Activated T-cell treated with anti-CD3 and anti-CD28 coated beads, Interleukin-2, amount 50 U/mL, for 1 hour (primary cell): ENCODE measurements at places on chromosomes 7 and 10.

- DNase-seq: no peak
Observed at GRCh38 chr7:64078699-64078994, 33.4 kb downstream of the ZNF727 start.

DNA sequence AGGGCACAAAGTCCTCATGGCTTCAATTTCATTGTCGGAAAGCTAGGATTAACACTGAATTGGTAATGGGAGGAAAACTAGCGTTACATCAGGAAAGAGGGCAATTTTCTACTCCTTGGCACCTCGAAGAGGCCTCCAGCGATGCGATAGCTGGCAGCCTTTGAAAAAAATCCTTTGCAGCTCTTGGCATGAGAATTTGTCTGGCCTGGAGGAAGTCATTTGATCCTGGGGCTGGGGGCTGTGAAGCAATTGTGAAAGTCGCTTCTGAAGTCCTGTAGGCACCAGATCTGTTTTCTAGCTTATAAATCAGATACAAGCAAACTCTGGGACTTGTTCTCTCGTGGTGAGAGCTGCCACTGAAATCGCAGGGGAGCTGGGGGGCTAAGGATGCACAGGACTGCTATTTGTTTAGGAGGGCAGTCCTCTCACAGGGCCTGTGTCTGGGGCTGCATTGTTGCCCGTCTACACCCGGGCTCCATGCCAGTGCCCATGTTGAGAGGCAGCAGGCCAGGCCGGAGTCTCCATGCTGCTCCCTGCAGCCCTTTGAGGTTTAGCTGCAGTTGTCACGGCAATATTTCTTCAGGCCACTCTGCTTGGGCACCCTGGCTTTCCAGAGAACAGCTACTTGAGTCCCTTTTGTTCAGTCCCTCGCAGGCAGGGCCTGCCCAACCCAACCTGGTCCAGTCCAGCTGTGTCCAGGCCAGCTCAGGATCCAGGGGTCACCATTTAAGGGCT, 206.8 kb upstream of the LYZL1 start:
- no peak for DNase-seq

DNA sequence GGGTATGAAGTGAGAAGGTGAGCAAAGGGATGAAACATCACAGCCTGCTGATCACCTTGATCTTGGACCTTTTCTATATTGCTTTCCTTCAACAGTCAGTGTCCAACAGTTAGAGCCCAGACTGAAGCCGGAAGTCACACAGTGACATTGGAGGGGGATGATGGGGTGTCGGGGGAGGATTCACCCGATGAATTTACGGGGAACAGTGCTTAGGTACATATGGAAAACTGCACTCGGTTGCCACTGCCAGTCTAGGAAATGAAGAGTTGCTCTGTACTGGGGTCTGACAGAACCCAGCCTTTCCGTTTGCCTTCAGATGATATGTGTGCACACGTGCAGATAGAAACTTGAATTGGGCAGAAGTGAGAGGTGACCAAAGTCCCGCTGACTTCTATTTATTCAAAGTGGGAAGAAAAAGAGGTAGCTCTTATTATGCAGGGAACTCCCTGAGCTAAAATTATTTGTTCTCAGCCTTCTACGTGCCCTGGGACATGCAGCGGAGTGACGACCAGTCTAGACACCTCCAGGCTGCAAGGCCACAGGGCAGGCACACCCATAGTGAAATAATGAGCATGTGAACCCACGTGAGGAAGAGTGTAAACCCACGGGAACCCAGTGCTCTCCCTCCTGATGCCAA, 107.2 kb upstream of the INHBA start:
- no peak for DNase-seq

DNA sequence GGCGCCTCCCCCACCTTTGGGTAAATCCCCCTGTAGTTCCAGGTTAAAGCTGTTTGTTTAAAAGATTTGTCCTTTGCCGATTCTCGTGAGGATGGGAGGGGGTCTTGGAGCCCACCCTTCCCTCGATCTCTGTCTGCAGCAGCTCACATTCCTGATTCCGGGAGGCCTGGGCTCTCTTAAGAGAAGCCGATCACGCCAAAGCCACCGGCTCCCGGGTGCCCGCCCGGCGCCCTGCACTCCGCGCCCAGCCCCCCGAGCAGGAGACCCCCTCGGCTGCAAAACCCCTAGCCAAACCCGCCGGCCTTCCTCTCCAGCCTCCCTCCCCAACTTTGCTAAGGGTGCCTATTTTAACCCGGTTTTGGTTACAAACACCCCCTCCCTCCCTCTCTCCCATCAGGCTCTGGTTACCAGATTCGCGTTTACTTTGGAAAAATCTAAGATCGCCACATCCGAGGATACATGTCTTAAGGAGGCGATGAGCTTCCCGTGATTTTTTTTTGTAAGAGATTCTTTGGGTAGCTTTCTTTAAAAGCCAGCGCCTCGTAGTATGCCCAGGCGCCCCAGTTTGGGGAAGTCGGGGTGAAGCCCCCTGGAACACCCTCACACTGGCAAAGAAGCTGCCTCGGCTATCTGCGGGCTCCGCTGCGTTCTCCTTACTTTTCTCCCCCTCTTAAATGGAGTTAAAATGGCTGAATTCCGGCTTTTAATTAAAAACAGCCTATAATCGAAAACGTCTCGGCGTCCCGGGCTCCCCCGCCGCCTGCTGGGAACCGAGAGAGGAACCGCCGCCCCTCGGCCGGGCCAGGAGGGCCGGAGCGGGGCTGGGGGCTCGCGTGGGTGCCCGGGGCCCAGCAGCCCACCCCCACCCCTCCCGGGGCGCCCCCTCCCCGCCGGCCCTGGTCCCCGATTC, 983 bp downstream of the TNRC18 start:
- peak; percentile 39 for DNase-seq

DNA sequence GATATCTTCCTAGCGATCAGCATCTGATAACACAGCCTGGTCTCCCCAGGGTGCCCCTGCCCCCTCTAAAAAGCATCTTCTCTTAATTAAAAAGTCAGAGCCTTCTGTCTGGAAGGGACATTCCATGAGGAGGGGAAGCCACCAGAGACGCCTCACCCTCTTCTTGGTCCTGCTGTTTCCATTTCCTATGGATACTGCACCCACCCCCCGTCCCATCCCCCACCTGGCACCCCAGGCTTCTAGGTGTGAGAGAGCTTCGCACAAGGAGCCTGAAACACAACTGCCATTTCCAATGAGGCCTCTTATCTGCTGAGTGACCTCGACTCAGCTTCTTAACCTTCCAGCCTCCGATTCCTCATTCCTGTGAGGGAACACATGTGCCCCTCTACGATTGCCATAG, 51.4 kb downstream of the COL13A1 start:
- DNase-seq: no peak

DNA sequence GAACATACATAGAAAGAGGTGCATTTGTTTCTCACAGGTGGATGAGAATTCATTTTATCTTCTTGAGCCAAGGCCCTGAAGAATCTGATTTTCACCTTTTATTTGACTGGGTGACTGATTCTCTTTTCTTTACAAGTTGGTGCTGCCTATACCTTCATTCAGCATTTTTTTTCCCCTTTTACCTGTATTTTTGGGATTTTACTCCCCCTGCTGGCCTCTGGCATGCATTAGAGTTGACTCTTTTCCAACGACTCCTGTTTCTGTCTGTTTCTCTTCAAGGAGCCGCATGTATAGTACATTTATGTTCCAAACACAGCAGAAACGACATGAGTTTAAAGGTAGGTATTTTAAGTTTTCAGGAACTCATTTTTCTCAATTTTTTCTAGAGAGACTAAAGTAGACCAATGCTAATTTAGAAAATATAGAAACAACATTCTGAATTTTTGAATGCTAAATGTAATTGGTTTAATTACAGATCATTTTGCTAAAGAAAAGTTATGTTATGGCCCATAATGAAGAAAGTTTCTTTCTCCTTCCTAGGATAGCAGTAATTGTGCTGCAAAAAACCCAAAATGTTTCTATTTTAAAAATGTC, 149.8 kb upstream of the HDAC9 start:
- no peak for DNase-seq

DNA sequence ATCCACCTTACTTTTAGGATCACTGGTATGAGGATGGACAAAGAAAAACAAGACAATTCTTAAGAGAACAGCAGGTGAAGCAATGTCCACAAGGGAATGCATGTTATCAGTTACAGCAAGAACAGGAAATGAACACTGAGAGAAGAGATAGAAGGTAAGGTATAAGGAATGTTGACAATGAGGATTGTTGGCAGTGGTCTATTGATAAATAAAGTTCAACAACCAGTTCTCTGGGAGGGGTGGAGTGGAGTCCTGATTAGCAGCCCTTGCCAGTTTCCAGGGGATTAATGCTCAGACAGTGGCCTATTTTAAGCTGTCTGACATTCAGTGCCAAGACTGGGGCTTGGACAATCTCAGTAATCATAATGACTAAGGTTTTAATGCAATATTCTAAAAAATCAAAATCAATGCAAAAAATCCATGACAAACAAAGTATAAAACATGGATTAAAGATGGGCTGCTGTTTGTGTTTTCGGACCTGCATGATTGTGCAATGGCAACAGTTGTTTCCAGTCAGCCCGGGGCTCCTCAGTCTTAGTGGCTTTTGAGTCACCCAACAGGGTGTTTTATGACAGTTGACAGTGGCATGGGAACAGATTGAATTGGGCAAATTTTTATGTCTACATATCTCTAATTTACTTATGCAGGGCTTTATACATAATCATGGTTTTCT, 13.8 kb upstream of the AKR1B1 start:
- no peak for DNase-seq

GRCh38 chr10:90373911-90374310, 483.9 kb downstream of the HTR7 start:
- no peak for DNase-seq

- no peak for DNase-seq
Observed at GRCh38 chr7:83782628-83783027, 133.7 kb upstream of the SEMA3E start.

DNA sequence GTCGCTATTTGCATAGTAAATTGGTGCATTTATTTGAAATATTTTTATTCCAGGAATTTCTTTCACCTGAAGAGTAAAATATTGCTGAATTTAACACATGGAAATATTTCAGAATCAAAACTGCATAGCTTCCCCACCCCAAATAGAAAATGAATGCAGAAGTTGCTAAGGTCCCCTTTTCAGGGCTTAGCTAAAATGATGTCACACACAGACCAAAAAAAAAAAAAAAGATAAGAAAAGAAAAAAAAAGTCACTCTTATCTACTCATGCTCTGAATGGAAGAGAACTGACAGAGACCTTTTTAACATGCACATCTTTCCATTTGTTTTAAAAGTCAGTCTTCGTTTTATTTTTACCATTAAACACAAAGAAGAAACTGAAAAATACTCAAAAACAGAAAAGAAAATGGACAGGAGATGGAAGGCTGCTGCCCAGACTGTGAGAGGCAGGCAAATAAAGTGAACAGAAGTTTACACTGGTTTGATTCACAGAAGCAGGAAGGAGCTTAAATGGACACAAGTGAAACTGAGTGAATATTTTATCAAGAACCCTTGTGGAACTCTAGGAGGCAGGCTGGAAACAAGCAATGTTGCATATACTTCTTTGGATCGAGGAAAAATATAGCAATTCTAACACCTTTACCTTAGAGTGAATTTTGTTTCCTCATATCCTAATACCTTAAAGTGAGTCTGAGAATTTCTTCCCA, 32.0 kb downstream of the PSMC2 start:
- no peak for DNase-seq

DNA sequence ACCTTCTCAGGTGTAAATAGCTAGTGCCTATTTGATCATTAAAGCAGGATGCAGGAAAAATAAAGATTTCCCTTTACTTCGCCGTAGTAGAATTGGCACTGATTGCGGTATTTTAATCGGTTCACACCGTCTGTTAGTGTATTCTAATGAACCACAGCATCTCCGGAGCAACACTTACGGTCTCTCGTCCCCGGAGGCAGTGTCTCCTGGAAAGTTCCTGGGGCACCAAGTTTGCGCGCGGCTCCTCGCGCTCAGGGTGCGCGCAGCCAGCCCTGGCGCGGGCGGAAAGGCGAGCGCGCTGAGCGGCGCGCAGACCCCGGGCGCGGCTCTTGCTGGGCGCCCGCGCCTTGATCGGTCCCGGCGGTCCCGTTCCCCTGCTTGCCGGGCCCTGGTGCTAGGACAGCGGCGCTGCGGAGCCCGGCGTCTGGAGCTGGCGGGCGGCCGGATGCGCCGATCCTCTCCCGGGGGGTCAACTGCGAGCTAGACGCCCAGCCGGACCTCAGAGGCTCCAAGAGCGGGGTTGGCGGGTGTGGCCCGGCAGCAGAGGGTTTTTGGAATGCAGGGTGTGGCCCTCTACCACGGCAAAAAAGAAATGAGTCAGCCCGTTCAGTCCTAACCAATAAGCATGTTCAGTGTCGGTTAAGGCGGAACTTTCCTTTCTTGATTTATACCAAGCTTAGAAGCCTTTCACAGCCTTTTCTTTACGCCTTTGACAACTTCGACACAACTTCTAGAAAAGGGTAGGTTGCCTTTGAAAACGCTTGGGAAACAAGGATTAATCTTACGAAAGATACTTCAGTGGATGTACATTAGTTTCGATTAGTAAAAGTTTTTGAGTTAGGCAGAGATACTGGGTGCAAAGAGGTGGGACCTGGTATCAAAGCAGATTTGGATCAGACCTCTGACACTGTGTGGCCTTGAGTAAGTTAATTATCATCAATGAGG, 166.8 kb upstream of the ASAH2 start:
- DNase-seq: peak; percentile 47

GRCh38 chr7:55531536-55531935, 40.8 kb downstream of the VOPP1 start:
- DNase-seq: no peak

DNA sequence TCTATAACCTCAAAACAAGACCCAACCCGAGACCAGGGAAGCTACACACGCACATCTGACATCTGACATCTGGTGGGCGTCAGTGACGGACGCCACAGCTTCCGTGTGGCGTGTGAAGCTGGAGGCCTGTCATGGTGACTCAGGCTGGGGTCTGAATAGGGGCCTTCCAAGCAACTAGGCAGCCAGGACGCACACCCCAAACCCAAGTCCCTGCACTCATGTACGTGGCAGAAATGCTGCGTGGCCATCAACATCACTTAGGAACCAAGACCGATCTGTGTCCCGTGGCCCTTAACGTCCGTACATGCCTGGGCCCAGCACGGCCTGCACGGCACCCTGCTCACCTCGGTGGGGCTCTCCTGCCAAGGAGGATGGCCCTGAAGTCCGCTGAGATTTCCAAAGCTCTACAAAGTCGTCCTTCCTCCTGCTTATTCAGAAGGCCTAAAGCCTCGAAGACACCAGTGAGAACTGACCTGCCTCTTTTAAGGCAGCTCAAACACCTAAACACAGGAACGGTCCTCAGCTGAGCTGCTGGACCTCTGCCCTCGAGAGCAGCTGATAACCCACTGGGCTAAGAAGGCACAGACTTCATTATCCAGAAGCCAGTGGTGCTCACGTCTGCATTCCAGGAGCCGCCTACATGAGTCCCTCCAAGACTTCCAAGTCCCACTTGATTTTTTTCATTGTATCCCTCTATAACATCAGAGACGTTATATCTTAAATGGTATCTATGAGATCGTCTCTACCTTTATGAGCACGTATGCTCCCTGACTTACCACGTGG, 82.5 kb downstream of the DIP2C start:
- no peak for DNase-seq

GRCh38 chr7:151142686-151143040, 24.8 kb downstream of the GBX1 start:
- DNase-seq: peak; percentile 10

DNA sequence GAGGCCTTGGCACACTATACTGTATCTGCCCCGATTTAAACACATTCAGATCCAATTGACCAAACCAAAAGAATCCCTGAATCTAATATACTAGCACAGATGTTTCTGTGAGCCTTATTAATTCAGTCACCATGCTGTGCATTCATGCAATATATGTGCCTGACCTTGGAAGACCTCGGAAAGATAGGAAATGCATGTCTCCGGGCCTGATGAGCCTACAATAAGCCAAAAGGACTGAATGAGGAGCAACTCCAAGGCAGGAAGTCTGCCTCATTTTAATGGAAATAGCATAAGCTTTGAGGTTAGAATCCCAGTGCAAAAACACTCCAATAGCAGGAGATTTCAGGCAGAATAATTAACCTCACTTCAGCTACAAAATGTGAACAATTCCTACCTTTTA, 316.7 kb downstream of the LRRTM3 start:
- no peak for DNase-seq
